Esophagus muscularis mucosa (tissue), 4 donors: ENCODE measurements at places on chromosomes 2 and 18.
A peak's percentile ranks its signal among the peaks of the same experiment; 100 is the strongest.

DNA sequence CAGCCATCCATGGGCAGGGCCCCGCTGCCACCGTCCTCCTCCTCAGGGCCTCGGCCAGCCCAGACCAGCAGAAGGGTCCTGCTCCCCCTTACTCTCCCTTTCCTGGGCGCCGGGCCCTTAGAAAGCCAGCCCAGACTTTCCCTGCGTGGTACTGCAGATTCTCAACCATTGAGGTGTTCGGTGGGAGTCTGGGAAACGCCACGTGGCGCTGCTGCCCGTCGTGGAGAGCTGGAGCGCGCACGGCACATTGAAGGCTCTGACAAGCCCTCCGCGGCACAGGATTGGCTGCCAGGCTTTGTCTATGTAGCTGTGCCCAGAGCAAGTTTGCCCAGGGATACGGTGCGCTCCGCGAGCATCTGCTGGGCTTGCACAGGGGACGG, 10.4 kb upstream of the KLHL30 start:
- no peak for DNase-seq

DNA sequence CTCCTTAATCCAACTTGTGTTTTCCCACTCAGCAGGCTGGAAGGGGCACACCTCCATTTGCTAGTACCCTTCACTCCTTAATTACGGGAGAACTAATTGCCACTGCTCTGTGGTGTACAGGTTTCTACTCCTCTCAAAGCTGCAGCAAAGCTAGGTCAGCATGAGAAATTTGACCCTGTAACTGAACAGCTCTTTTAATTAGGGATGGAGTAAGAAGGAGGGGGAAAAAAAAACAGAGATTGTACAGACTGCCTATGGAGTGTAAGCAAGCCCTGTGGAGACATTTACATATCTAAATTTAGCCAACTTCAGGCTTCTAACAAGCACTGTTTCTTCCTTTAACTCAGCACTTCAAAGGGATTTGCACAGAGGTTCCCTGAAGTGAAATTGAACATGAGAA, 629.7 kb upstream of the SETBP1 start:
- DNase-seq = no peak

- DNase-seq = no peak
These were observed 885.6 kb upstream of the VRK2 start for GRCh38 chr2:57160976-57161375.

- DNase-seq = peak; percentile 80
These were observed 198.7 kb downstream of the CYP26B1 start for GRCh38 chr2:71948781-71949536.

DNA sequence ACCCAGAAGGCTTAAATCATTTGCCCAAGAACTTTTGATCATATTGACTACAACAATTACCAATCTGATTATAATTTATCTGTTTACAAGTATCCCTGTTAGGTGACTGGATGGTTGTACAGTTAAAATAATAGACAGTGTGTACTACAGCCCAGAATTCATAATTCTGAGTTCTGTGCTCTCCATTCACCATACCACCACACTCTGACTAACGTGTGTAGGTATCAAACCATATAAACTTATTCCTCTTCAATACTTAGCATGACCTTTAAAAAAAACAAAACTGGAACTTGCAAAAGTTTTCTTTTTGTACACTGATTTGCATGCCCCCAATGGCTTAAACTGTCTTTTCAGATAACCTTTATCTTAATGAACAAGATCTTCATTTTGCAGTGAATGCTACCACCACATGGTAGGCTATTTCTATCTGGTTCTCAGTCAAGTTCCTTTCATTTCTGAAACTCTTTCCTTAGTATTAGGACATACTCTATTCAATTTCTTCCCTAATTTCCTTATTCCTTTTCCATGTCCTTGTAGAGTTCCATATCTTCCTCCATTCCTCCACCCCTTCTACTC, 50.9 kb downstream of the SOS1 start:
- no peak for DNase-seq

DNA sequence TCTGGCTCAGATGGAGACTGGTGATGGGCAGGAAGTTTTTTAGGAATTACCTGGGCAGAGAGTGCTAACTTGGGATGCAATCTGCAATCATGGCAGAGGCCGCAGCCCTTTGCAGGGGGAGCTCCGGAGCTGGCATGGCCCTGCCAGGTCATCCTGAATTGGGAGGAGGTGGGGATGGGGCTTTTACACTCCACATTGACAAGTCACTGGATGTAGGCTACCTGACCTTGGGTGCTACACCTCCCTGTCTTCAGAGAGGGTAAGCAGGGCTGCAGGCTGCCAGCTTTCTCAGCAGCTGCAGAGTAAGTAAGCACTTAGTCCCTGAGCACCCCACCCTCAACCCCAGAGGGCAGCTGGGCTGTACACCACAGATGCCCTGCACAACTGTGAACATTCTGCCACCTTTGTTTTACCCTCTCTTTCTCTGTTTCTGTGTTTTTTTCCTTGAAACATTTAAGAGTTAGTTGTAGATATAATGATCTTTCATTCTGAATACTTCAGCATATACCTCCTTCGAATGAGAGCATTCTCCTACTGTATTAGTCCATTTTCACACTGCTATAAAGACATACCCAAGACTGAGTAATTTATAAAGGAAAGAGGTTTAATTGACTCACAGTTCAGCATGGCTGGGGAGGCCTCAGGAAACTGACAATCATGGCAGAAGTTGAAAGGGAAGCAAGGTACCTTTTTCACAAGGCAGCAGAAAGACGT, 6.8 kb upstream of the HS1BP3 start:
- DNase-seq = no peak

- DNase-seq = no peak
These were observed 151.7 kb upstream of the ITGA4 start for GRCh38 chr2:181305301-181306123.

- DNase-seq = no peak
These were observed 116.0 kb downstream of the MAP3K20 start for GRCh38 chr2:173191601-173192000.

GRCh38 chr2:190553254-190553653, 18.7 kb upstream of the NEMP2 start:
- DNase-seq = no peak

GRCh38 chr18:32851936-32852335, 79.1 kb upstream of the KLHL14 start:
- no peak for DNase-seq

GRCh38 chr2:190320696-190321095, 1.1 kb upstream of the HIBCH start:
- DNase-seq = no peak

- no peak for DNase-seq
These were observed 55.3 kb upstream of the LAPTM4A start for GRCh38 chr2:20106746-20107145.

DNA sequence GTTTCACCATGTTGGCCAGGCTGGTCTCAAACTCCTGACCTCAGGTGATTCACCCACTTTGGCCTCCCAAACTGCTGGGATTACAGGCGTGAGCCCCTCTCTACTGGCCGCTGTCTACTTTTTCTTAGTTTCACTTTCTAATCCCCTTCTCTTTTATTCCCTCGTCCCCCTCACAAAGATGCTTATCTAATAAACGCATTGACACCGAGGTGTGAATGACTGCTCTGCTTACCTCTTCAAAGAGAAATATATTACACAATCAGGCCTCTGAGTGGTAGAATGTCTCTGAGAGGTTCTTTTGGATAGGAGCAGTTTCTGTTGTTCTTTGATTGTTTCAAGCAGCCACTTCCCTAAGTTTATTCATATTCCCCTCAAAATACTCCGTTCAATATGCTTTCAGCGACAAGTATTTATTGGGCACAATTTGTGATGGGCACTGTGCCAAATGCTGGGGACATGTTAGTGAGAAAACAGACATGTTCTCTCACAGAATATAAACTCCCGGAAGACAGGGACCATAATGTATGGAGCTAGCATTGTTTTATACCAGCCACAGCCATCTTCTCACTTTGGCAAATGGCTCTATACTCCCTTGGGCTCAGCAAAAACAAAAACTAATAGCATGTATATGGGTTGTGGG, 34.7 kb upstream of the RAPH1 start:
- no peak for DNase-seq

- DNase-seq = peak; percentile 88
These were observed 289.8 kb upstream of the SPRED2 start for GRCh38 chr2:65722028-65722778.

- DNase-seq = no peak
These were observed 66.8 kb upstream of the STK39 start for GRCh38 chr2:168314236-168314635.

DNA sequence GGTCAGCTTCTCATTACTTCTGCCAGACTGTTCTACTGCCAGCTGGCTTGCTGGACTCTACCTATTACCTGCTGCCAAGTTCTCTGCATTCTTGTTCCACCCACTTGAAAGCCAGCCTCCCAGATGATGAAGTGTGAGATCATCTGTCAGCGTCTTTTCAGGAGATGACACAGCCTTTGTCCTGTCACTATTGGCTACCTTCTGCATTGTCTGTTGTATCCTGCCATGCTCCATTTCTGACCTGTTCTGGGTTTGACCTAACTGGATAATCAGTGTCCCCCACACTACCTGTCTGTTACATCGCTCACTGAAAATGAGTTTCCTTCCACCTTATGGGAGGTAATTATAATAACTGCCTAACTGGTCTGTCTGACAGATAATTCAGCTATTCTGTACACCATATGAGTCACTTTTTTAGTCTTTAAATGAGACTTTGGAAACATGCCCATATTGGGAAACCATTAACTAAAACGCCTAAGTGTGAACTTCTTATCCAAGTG, 520.6 kb downstream of the METTL4 start:
- DNase-seq = no peak

DNA sequence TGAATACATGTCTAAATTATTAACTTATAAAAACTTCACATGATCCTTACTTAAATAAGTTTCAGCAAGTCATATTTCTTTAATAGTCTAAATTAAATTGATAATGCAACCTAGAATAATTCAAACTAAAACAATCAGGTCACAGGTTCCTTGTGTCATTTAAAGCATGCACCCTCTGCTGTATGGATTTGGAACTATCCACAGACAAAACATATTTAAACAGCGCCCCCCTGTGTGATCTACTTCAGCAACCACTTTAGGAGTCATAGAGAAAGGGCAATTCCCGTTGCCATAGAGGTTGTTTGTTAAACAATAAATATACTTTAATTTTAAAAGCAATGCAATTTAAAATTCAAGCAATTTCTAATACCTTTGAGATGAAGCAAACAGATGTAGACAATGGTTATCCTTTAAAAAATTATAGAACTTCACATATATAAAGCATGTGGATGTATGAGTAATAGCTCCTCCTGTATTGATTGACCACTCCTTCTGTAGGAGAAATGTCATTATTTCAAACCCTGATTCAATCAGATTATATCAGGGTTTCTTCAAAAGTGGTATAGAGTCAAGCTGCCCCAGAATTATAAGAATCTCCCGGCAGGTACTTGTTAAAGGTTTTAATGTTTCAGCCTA, 21.2 kb downstream of the GRB14 start:
- no peak for DNase-seq

GRCh38 chr2:28730641-28731146, 20.9 kb upstream of the PPP1CB start:
- no peak for DNase-seq

GRCh38 chr2:7116511-7116910, 199.3 kb downstream of the RNF144A start:
- DNase-seq = peak; percentile 29

- no peak for DNase-seq
These were observed 9.2 kb downstream of the PTMA start for GRCh38 chr2:231717281-231718171.

DNA sequence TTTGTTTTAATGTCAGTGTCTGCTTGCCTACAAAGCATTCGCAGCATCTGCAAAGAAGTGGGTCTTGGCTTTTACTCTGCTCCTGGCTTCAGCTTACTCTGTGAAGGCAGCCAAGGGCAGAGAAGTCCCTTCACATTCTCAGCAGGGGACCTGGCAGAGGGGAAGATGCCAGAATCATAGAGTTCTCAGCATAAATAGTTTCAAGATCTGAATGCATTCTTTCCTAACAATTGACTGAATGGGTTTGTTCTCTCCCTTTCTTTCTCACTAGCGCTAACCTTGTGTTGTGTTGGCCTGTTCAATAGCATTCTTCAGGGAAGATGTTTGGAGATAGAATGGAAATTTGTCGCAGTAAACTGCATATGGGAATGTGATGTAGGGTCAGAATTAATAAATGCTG, 106.9 kb downstream of the FARSB start:
- no peak for DNase-seq

GRCh38 chr2:75113231-75113869, 86.0 kb downstream of the TACR1 start:
- peak; percentile 24 for DNase-seq

GRCh38 chr18:8020132-8020846, 453.2 kb downstream of the PTPRM start:
- no peak for DNase-seq
